ENCODE measurements at places on chromosomes 6 and 20.

DNA sequence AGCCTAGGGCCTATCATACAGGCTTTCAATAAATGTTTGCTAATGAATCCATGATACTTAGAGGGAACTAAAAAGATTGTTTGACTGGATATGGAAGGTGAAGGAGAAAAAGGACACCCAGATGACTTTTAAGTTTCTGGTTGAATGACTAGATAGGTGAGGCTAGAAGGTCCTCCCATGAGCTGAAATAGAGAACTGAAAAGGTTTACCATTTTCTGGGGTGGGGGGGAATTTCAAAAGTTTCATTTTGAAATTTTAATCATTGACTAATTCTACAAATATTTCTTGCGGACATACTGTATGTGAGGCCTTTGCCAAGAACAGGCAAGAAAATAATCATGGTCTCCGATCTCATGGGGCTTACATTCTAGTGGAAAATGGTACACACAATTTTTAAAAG, 17.9 kb upstream of the ZBTB2 start:
- no peak for DNase-seq

DNA sequence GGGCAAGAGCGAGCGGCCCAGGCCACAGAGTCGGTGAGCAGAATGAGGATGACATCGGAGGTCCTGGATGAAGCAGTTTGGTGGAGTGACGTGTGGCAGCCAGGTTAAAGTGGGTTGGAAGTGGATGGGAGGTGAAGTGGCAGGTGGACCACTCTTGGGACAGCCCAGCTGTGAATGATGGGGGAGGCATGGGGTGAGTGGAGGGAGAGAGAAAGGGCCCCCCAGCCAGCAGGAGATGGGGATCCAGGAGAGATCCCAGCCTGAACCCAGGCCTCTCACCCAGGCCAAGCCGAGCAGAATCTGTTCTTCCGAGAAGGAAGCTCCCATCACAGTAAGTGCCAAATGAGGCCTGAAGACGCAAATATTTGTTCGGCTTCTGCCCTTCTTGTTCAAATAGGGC, 27.0 kb upstream of the SLC32A1 start:
- no peak for DNase-seq

DNA sequence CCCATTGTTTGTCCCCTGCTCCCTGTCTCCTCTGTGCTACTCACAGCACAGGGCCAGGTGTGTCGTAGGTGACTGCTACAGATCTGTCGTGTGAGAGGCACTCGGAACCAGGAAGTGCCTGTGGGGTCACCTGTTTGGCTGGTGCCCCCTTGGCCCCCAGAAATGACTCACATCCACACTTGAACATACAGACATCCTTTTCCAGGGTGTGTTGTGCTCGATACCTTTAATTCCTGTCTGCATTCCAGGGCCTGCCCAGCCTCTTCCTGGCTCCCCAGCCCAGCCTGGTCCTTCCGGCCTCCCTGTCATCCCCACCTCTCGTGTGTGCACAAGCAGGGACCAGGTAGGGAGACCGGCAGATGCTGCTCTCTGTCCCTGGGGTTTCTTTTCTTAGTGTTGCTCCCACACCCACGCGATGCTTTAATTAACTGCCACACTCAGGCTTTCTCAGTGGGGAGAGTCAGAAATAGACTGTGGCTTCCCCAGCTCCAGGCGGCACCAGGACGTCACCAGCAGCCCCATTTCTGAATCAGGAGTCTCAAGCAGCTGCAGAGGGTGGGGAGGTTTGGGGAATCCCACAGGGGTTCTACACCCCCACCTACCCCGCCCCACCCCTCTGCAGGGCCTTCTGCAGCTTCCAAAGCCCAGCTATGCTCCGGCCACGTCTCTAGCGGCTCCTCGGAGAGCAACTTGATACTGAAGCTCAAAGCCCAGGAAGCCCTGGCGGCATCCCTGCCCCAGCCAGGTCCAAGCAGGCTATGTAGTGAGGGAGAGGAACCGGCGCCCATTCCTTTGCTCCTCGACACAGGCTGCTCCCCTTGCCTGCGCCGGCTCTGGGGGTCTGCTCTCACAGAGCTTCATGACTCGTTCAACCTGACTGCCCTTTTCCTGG, 102.2 kb downstream of the SYCP2 start:
- no peak for DNase-seq

DNA sequence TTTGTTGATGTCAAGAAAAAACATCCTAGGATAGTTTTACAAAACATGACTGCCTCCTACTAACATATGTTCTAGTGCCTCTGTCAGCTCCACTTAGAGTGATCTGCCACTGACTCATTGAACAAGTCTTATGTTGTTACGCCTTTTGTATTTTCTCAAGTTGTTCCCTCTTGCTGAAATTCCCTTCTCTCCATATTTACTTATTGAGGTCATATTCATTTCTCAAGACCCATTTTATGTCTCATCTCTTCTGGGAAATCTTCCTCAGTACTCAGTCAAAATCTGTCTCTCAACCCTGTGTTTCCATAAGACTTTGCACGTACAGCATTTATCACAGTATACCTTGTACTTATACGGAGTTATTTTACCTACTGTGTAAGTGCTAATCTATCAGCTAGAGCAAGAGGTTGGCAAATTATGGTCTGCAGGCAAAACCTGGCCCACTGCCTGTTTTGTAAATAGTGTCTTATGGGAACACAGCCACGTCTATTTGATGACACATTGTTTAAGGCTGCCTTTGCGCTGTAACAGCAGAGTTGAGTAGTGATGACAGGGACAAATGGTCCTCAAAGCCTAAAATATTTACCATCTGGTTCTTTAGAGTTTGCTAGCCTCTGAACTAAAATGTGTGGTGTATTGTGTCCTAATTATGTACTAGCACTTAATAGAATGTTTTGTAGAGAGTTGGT, 83.4 kb downstream of the ADGRB3 start:
- no peak for DNase-seq

DNA sequence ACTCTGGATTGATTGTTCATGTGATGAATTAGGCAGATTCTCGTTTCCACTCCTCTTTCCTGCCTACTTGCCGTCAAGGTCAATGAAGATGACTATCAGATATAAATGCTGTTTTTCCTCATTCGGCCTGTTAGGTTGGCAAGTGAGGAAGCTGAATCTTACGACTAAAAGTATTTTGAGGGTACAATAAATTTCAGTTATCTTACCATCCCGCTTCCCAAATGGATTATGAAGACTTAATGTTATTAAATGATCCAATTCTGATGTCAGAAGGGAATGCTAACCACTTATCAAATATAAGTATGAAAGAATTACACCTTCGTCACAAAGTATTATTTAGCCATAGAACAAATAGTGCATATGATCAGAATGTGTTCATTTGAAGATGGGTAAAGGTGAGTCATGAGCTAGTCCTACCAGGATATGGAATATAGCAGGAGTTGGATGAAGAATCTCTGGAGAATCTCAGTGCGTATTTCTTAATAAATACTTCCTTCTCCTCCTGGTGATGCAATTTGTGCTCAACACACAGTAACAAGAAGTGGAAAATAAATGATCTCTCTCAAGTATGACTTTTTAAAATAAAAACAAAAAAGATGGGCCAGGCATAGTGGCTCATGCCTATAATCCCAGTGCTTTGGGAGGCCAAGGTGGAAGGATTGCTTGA, 4.6 kb downstream of the GPLD1 start:
- DNase-seq = no peak

- no peak for DNase-seq
Observed at GRCh38 chr6:145372671-145373151, 362.6 kb downstream of the EPM2A start.

DNA sequence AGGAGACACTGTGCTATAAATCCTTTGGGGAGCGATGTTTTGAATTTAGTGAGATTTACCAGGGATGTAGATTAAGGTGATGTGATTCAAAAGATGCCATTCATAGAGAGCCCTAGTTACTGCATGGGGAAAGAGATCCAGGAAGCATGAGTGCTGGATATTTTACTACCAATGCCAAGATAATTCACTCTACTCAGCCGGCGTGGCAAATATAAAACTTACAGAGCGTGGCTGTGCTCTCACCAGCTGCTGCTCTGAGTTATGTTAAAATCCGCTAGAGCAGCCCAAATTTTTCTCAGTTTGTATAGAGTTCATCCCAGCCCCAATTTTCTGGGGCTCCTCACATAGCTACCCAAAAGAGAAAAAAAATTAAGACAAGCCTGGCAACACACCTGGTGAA, 48.6 kb downstream of the BFSP1 start:
- peak; percentile 13 for DNase-seq

DNA sequence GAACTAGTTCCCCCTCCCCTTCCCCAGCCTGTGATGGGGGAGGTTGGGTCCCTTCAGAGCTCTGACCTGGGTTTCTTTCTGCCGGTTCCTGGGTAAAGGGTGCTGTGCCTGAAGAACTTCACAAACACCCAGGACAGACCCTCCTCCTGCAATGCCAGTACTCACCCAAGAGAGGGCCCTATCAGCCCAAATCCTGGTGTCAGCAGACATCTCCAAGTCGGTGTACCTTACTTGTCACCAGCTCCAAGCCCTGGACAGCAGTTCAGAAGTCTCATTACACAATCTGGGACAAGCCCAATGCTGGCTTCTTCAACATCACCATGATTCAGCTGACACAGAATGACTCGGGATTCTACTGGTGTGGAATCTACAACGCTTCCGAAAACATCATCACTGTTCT, 467 bp downstream of the TREML4 start:
- peak; percentile 65 for DNase-seq

- no peak for DNase-seq
Observed at GRCh38 chr6:21999012-21999528, 297.8 kb downstream of the PRL start.

DNA sequence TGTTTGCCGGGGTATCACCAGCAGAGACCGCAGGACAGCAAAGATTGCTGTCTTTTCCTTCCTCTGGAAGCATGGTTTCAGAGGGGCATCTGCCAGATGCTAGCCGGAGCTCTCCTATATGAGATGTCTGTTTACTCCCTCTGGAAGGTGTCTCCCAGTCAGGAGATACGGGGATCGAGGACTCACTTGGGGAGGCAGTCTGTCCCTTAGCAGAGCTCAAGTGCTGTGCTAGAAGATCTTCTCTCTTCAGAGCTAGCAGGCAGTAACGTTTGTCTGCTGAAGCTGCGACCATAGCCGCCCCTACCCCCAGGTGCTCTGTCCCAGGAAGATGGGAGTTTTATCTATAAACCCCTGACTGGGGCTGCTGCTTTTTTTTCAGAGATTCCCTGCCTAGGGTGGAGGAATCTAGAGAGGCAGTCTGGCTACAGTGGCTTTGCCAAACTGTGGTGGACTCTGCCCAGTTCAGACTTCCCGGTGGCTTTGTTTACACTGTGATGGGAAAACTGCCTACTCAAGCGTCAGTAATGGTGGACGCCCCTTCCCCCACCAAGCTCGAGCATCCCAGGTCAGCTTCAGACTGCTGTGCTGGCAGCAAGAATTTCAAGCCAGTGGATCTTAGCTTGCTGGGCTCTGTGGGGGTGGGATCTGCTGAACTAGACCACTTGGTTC, 133.0 kb upstream of the FLRT3 start:
- DNase-seq = no peak

DNA sequence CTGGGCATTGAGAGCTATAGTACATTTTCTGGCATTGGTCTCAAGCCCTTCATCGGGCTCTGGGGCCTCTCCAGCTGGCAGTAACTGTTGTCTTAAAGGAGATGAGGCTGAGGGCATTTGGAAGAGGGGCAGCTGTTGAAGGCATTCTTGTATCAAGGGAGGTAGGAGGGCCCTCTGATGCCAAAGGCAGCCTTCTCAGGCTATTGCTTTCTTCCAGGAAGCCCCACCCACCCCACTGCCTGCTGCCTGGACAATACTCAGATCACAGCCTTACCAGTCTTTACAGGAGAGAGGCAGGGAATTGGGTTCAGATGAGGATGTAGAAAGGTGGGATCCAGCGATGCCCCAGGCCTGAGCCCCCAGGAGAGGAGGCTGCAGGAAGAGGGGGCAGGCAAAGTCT, 46.0 kb downstream of the CPXM1 start:
- no peak for DNase-seq

GRCh38 chr6:4253604-4254231, 118.3 kb upstream of the ECI2 start:
- DNase-seq = no peak

DNA sequence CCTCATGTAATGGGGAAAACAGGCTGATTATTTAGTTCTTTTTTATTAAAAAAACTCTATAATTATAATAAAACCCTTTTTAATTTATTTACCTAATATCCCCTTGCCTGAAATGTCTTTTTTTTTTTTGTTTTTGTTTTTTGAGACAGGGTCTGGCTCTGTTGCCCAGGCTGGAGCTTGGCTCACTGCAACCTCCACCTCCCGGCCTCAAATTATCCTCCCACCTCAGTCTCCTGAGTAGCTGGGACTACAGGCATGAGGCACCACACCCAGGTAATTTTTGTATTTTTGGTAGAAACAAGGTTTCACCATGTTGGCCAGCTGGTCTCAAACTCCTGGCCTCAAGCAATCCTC, 30.3 kb upstream of the HBS1L start:
- no peak for DNase-seq

DNA sequence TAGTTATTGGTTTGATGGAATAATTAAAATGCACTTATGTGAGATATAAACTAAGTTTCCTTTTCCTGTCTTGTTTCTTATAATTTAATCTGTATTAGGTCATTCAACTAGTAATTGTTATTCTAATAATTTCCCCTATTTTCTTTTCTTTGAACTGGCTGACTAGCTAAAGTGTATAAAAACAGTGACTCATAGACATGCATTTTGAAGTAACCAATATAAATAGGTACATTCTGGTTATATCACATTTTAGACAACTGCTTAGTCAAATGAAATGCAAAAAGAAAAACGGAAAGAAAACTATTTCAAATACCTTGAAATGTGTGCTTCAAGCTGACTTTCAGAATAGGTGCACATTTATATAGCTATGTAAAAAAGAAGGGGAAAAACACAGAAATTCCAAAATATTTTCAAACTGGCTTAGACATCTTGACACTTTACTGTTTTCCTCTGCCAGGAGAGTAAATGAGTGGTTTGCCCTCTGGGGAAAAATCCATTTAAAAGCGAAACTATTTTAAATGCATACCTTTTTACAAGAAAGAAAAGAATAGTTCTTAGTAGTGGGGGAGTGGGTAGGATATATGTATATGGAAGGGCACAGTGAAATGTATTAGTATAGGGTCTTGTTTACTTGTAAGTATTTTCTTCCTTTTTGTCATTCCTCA, 28.3 kb downstream of the KCNQ5 start:
- no peak for DNase-seq

DNA sequence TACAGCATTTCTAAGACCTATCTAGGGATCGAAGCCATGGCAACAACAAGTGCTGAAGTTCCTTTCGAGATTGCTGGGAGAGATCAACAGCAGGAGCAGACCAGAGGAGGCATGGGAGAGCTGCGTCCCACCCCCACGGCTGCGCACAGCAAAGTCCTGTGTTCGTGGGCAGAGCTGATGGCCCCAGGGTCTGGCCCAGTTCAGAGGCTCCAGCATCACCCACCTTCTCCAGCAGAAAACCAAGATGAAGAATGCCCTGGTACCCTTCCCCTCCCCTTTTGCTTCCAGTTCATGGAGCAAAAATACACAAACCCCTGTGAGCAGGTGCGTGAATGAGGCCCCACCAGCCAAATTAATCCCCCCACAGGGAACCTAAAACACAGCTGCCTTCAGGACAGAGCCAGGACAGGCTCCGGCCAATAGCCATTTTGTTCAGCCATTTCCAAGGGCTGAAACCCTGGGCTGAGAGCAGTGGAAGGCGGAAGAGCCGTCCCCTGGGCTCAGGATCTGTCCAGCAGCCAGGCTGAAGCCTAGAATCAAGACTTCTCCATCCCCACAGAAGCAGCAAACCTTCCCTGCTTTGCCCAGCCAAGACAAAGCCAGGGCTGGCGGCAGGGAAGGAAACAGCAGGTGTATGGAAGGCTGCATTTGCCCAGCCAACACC, 102.8 kb downstream of the PREX1 start:
- DNase-seq = no peak
